ENCODE measurements at places on chromosomes 13 and 19. TPM values are rescaled to one million over a fixed set of nuclear protein-coding genes. Genes with fewer than 3 reads are reported as not detected.

Gene DPF1
- total RNA-seq, result 4.2 TPM

Gene SEMA6B
- 7.2 TPM for total RNA-seq

Gene REEP6
- 0.77 TPM for total RNA-seq

Gene CIRBP
- total RNA-seq, result 431 TPM

Gene DLL3
- not detected for total RNA-seq

Gene ARRDC5
- total RNA-seq, result 0.26 TPM

Gene TEKTIP1
- 5.5 TPM for total RNA-seq

Gene XPO4
- 6.5 TPM for total RNA-seq

Gene FAM216B
- total RNA-seq, result 0.59 TPM

Gene RGCC
- 29.0 TPM for total RNA-seq

Gene RNF17
- not detected for total RNA-seq

Gene LGALS7B
- 1.1 TPM for total RNA-seq

Gene LGALS14
- not detected for total RNA-seq

Gene IL11
- total RNA-seq, result not detected

Gene HRC
- total RNA-seq, result 7.8 TPM

Gene DCT
- not detected for total RNA-seq

Gene PDX1
- total RNA-seq, result not detected

Gene CEACAM1
- 0.69 TPM for total RNA-seq

Gene RXFP2
- 8.2 TPM for total RNA-seq

Gene METTL21C
- 0.41 TPM for total RNA-seq

Gene PABPC3
- total RNA-seq, result not detected

Gene SIGLEC12
- total RNA-seq, result not detected

Gene ARMC6
- 17.7 TPM for total RNA-seq

Gene TEX26
- total RNA-seq, result not detected

Gene SYNE4
- 1.7 TPM for total RNA-seq

Gene ZNF85
- total RNA-seq, result 309 TPM

Gene SBK2
- total RNA-seq, result not detected

Gene CGB2
- not detected for total RNA-seq

Gene CLEC17A
- not detected for total RNA-seq

Gene PLPPR3
- total RNA-seq, result not detected

Gene KLK1
- not detected for total RNA-seq

Gene ZNF470
- 10.5 TPM for total RNA-seq

Gene CBY2
- not detected for total RNA-seq

Gene ZNF792
- 14.8 TPM for total RNA-seq

Gene ZSCAN1
- not detected for total RNA-seq

Gene ACP7
- total RNA-seq, result not detected

Gene EBI3
- total RNA-seq, result 1.2 TPM

Gene NECTIN2
- 106 TPM for total RNA-seq

Gene GZMM
- 1.6 TPM for total RNA-seq

Gene PNMA8A
- total RNA-seq, result 8.7 TPM

Gene STRN4
- 109 TPM for total RNA-seq

Gene HIPK4
- 0.48 TPM for total RNA-seq

Gene ACP5
- 5.1 TPM for total RNA-seq

Gene ETV2
- not detected for total RNA-seq

Gene PSG11
- not detected for total RNA-seq

Gene ODAD3
- total RNA-seq, result not detected

Gene NLRP4
- not detected for total RNA-seq

Gene SYCN
- total RNA-seq, result not detected

Gene TRPM4
- 28.7 TPM for total RNA-seq
